Tongue (tissue), 3 donors: ENCODE measurements at places on chromosomes 2 and 18. TPM values are rescaled to one million over a fixed set of nuclear protein-coding genes. Genes with fewer than 3 reads are reported as not detected.

- no peak for DNase-seq
Observed at GRCh38 chr18:44111337-44111736, 569.4 kb upstream of the SETBP1 start.

DNA sequence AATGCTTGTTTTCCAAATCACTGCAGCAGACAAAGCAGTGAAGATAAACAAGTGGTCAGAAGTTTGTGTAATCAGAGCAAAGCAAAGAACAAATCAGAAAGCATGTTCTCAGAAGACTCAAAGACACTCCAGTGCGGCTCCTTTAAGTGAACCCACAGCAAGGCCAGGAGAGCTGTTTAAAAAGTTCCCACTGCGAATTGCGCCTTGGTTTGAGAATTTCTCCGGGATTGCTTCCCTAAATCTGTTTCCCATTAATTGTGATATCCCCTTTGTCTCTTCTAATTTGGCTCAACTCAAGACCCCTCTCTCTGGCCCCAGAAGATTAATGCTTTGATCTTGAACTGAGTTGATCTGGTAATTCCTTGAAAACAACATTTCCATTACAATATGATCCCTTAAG is 122.4 kb upstream of the BCL2L11 start:
- no peak for DNase-seq

DNA sequence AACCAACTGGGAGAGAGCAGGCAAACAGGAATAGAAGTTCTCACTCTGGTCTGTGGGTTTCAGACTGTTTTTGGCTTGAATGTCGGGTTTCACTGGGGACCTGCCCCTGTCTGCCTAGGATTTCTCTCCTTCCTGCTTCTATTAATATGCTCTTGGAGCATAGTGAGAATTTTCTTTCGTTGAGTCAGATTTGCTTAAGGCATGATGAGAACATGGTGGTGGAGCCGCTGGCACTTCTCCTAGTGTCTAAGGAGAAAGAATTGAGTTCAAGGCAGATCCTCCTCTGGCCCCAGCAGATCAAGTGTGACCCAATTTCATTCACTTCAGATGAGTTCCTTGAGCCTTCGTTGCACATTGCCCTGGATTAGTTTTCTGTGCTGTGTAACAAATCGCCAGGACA is 103.9 kb upstream of the HS6ST1 start:
- no peak for DNase-seq

- DNase-seq, result no peak
Observed at GRCh38 chr2:238968616-238969384, 120.9 kb downstream of the TWIST2 start.

DNA sequence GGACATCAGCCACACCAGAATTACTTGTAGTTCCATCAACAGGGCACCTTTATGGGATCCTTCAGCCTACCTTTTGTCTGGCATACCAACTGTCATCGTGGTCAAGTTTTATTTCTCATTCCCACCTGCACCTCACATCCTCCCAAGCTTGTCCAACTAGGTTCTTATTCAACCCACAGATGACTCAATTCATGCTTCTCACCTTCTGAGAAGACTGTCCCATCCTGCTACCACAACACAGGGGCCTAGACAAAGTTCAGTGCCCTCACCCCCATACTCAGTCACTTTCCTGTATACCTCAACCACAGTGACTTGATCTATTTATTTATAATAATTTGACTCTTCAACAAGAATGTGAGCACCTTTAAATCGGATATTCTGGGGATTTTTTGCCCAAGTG is 114.4 kb upstream of the ACVR1C start:
- DNase-seq, result no peak

Gene MALL
- total RNA-seq, result 19.2 TPM

Gene APLF
- 7.9 TPM for total RNA-seq

Gene UCN
- not detected for total RNA-seq
